CD4-positive, alpha-beta T cell treated with Interleukin-4 for 4 hours (primary cell): ENCODE measurements at places on chromosomes 1 and 21.

- DNase-seq, result no peak
Observed at GRCh38 chr21:35044770-35045541, 4.1 kb downstream of the RUNX1 start.

DNA sequence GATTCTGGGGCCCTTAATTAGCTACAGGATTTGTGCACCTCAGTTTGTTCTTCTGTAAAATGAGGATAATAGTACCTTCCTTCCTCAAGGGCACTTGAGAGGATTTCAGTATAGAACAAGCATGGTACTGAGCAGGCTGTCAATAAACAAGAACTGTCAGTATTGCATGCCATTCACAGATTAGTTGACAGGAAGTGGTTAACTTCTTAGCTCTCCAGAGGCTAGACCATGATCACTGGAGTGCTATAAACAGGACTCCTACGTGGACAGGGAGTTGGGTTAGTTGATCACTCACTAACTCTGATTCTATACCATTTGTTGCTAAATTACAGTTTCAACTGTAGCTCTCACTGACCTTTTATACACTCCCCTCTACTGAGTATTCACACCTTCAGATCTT, 126.2 kb upstream of the DAB1 start:
- DNase-seq, result no peak

DNA sequence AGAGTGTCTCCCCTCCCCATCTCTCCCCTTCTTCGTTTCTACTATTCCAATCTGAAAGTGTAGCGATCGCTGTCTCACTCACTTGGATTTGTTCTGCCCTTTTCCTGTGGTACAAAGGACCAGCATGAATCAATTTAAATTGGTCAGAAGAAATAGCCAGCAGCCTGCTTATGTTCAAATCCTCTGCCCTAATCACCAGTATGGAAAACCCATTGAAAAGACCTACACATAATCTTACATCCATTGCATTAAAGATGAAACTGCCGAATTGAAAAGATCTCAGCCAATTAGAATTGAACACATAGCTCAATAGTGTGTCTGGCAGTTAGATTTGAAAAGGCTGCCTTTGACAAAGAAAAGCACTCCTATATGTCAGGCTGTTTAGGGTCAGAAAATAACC, 122.6 kb downstream of the TNNI3K start:
- DNase-seq, result no peak

GRCh38 chr1:56911098-56911938, 54.5 kb downstream of the C8B start:
- DNase-seq, result no peak

GRCh38 chr1:14678011-14678638, 79.6 kb downstream of the KAZN start:
- no peak for DNase-seq

DNA sequence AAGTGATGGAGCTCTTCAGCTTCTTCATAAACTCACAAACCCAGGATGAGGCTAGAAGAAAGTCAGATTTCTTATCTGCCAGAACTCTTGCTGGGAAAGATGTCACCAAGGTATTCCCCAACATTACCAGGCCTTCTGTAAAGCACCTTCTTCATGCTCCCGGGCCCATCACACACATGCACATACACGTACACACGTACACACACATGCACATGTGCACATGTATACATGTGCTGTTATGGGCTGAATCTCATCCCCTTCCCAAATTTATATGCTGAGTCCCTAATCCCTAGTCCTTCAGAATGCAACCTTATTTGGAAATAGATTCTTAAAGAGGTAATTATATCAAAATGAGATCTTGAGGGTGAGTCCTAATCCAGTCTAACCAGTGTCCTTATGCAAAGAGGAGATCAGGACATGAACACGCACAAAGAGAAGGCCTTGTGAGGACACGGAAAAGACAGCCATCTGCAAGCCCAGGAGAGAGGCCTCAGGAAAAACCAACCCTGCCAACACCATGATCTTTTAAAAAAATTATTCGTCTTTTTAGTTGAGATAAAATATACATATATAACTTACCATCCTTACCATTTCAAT, 76.4 kb upstream of the LYST start:
- no peak for DNase-seq

DNA sequence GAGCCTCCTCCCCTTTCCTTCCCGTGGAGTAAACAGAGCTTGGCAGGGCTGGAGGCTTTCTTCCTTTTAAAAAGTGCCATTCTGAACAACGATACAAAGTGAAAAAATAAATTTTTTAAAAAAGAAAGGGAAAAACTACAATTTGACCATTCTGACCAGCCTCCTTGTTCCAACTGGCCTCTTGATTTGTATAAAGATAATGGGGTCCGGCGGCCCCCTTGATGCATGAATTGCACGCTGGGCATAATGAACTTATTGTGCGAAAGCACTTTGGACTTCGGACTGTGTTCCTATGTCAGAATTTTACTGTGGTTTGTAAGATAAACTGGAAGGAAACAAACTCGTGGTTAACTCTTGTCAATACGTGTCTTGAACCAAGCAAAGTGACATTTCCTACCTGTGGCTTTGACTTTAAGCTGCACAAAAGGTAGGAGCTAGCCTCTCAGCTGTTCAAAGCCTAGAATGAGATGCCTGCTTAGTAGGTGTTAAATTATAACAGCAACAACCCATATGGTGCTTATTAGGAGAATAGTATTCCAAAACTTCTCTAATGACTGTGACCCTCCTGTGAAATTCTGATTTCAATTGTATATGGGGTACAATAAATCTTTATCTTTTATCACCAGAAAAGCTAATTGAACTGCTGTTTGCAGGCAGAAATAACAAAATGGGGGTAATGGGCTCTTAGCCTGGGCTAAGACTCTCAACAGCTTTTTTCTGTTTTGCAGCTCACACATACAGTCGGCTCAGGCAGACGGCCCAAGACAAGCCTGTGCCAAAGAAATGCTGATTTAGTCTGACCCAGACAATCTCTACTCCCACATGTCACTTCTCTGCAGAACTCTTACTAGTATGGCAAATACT, 9.3 kb downstream of the IRF2BP2 start:
- peak; percentile 47 for DNase-seq

DNA sequence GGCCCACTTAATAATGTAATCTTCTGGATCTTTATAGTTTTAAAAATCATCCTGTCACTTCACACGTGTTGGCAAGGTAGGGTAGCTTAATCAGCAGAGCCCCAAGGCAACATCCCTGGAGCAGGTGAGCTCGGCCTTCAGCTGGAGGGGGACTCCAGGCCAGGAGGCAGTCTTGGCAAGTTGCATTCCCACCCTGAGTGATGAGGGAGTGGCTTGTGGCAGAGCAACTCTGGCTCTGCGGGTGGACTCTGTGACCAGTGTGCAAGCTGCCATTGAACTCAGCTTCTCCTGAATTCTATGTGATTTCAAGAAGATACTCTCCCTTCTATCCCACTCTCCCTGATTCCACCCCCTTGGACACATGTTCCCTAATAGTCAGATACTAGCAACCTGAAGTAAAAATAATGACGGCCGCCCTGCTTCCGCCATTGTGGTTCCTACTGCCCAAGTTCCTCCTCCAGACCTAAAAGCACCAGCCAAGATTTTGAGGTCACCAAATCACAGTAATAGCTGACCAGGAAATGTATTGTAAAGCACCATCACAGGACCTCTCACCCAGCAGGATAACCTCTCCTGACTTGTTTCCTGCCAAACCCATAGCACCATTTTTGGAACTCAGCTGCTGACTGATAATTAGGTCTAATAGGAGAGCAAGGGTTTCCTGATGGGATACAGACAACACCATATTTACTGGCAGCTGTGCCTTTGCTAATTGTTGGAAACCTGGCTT, 11.5 kb upstream of the LYST start:
- no peak for DNase-seq

GRCh38 chr1:173545688-173546087, 57.2 kb downstream of the SLC9C2 start:
- no peak for DNase-seq

DNA sequence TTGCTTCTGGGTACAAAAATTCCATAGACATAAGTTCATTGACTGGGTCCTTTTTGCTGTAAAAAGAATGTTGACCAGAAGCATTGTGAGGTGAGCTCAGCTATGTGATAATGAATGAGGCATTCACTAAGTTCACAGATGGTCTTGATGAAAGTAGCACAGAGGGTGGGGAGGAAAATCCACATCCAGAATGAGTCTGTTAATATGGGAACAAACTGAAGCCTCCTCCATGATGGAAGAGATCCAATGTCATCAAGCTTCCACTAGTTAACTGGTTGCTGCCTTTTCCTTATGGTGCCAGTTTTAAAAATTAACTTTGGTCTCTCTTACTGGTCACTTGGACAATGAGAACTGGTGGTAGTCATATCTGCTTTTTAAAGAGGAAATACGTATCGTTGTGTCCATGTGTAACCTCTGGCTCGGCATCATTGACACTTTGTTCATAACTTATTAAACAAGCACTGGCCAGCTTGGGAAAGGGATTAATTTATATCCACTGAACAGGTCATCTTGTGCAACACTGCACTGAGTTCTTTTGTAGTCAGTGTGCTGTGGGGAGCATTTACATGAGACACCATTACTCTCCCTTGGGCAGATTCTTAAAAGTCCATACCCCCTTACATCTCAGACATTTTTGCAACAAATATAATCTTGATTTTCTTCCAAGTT, 88.6 kb downstream of the ADAMTS1 start:
- DNase-seq, result no peak

DNA sequence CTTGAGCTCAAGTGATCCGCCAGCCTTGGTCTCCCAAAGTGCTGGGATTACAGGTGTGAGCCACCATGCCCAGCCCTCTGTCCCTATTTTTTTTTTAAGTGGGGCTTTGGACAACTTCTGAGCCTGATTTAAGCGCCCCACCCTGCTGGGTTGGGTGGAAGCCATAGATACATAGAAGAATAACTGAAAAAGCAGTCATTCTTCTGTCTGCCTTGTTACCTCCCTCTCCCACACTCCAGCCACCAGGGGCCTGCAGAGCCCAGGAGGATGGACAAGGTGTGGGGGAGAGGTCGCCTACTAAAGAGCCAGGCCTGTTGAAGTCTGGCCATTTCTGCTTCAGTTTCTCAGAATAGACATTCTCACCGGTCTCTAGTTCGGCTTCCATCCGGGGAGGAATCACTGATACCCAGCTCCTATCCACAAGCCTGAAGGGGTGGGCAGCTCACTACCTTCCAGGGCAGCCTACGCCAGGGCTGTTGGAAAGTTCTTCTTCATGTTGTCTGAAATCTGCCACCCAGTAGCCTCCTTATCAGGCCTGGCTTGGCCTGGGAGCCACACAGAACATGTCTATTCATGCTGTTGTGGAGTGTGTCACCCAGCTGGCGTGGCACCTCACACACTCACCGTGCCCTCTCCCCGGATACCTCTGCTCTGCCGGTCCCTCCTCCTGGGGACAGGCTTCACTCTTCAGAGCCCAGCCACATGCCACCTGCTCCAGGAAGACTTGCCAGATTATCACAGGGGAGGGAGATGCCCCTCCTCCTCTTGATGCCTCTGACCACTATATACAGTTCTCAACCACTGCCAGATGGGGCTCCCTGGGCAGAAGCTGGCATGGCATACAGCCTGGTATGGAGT, 27.7 kb downstream of the KNCN start:
- no peak for DNase-seq

- DNase-seq, result no peak
Observed at GRCh38 chr21:41501919-41502318, 6.0 kb downstream of the TMPRSS2 start.

GRCh38 chr1:12541274-12542137, 76.5 kb downstream of the DHRS3 start:
- DNase-seq, result no peak

DNA sequence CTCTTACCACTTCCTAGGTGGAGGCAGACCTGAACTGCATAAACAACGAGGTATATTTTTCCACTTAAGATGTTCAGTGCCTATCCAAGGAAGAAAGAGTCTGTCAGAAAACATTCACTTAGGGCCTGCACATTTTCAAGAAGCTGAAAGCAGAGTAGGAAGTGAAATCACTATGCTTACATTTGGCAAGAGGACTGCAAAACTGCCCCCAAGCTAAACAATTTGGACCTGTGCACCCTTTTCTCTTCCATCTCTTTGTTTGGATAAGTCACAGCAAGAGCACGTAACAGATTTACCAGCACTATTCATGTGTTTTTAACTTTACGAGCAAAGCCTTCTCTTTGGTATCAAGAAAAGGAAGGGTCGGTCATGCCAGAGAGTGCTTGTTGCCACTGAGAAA, 13.2 kb upstream of the BEND5 start:
- DNase-seq, result no peak

DNA sequence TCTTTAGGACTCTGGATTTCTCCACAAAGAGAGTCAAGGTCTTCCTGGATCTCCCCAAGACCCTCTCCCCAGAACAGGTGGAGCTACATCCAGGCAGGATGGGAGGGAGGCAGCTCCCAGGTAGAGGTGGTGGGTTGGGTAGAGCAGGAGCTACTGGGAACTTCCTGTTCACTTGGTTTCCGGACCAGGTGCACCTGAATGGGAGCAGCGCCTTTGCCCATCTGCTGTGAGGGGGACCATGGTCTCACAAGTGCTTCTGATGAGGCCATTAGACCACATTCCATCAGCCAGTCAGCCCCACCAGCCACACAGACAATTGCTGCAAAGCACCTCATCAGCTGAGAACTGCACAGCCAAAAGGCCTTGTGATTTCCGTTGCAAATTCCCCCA, 188.8 kb downstream of the MATN1 start:
- DNase-seq, result no peak

DNA sequence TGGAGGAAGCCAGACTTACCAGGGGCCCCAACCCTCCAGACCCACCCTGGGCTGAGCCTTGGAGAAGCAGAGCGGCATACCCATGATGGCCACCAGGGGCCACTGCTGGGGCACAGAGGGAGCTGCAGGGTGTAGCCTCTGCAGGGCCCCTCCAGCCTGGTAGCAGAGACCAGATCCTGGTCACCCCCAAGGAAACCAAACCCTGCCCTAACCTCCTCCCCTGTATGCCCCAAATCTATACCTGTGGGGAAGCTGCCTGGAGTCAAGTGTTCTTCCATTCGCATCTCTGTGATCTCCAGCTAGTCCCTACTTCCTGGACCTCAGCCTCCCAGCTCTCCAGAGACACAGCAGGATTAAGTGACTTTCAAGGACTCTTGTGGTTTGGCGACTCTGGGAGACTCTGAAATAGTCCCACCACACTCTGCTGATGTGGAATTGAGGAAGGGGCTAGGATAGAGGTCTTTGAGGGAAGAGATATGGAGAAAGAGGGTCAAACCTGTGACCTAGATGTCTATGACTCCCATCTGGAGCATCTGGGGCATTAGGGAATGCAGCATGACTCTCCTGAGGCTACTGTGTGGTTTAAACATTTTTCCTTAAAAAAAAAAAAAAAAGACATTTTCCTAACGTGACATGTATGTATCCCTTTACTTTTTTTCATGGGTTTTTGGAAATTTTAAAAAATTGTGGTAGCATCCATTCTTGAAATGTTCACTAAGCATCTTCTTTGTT, 119.2 kb upstream of the IPO9 start:
- DNase-seq, result peak; percentile 29

DNA sequence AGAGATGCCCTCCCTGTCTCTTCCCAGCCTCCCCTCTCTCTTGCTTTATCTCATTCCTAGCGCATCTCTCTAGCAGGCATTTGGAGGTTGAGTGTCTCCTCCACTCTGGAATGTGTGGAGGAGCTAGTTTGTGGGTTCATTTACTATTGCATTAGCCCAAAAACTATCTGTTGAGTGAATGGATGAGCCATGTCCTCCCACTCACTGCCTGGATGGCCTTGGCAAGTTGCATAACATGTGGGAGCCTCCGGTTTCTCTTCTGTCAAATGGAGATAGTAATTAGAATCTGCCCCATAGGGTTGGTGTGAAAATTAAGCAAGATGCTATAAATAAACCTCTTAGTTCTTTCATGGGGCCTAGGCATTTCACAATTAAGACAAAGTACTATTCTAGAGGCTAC, 181.8 kb downstream of the KAZN start:
- no peak for DNase-seq
